ENCODE measurements at places on chromosomes 1 and 21. TPM values are rescaled to one million over a fixed set of nuclear protein-coding genes. Genes with fewer than 3 reads are reported as not detected.

The FAM72A gene
- polyA plus RNA-seq = 3.3 TPM

DNA sequence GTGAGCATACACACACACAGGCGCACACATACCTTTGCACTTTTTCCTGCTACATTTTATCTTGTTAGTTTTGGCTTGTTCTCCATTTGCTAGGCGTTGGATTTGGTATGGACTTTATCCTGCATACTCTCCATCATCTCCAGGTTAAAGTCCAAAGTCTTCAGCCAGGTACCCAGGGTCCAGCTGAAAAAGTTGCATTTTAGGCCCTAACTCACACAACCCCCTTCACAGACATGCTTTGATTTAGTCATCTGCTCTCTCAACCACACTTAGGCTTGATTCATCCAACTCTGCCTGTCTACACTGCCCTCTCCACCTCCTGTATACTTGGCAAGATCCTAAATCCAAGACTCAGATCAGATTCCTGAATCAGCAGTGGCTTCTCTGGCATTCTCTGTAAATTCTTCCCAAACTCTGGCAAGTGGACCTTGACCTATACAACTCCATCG is 10.7 kb upstream of the LAMB3 start:
- DNase-seq = no peak

DNA sequence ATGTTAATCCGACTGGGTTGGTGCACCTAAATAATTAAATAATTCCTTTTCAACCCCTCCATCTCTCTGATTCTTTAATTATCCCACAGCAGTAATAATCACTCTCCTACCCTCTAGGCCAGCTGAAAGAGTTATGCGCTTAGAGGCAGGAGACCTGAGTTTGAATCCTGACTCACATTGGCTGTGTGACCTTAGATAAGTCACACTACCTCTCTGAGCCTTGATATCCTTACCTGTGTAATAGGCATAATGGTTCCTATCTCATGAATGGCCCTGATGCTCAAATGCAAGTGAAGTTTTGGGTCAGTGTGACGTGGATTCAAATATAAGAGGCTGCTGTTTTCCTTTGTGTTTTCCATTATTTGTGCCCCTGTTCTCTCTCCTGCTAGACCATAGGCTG is 8.1 kb downstream of the MYOM3 start:
- DNase-seq = no peak

- no peak for DNase-seq
Measured at GRCh38 chr1:166145499-166145898, 21.3 kb downstream of the FAM78B start.

DNA sequence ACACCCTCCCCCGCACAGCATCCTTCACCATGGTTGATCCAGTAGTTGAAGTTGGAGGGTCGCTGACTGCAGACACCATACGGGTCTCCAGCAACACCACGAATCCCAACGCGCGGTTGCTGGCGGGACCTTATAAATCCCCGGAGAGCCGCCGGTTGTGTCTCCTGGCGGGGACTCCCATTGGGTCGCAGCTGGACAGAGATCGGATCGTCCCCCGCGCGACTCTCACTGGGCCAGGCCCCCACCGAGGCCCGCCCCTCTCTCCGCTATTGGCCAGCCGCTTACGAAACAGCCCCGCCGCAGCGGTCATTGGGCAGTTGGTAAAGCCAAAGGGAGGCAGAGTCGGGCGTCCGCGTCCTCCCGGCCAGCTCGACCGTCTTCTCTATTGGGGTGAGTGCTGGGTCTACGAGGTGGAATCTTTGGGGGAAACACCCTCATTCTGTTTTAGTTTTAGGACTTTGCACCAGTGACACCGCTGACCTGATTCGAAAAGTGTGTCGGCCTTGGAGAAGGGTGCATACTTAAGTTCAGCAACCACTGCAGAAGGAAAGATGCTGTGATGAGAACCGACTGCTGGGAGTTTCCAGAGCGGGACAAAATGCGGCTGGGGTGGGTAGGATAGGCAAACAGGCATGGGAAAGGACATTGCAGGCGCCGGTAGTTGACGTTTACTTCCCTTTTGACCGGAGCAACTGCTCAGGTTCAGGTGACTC is 27.4 kb downstream of the RABIF start:
- peak; percentile 92 for DNase-seq

- peak; percentile 8 for DNase-seq
Measured at GRCh38 chr1:114455102-114455785, 55.8 kb downstream of the TRIM33 start.

- DNase-seq = no peak
Measured at GRCh38 chr1:89660224-89661061, 27.5 kb downstream of the LRRC8C start.

The LCE3B gene
- not detected for polyA plus RNA-seq
